ENCODE measurements at places on chromosomes 7 and 10.

- peak; percentile 93 for DNase-seq
These were observed 57.5 kb upstream of the CREB5 start for GRCh38 chr7:28354601-28355402.

GRCh38 chr7:74180866-74181265 is 6.7 kb downstream of the EIF4H start:
- no peak for DNase-seq

DNA sequence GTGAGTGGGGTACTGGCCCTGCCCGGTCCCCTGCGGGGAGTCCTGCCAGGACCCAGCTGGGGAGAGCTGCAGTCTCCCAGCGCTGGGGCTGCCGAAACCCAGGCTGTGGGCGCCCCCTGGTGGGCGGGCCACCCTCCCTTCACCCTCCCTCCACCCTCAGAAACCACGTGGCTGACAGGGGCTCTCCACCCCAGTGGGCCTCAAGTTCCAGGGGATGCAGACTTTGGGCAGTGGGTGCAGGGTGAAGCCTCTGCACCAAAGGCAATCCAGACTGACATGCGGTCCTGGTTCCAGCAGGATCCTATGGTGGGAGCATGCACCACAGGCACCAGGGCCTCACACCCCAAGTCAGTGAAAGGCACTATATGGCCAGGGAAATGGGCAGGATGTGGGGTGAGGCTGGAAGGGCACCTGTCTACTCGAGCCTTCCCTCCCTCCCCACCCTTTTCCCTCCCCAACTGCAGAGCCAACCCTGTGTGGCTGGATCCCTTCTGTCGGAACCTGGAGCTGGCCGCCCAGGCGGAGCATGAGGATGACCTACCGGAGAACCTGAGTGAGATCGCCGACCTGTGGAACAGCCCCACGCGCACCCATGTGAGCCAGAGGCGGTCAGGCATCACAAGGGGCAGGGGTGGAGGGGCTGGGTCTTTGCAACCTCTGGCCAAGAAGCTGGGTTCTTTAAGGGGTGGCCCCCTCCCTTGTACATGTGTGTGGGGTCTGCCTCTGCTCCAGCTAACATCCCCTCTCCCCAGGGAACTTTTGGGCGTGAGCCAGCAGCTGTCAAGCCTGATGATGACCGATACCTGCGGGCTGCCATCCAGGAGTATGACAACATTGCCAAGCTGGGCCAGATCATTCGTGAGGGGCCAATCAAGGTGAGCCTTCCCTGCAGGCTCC is 38.8 kb downstream of the PSAP start:
- DNase-seq: peak; percentile 32

- no peak for DNase-seq
These were observed 128.8 kb upstream of the DNAJB12 start for GRCh38 chr10:72483471-72483870.

DNA sequence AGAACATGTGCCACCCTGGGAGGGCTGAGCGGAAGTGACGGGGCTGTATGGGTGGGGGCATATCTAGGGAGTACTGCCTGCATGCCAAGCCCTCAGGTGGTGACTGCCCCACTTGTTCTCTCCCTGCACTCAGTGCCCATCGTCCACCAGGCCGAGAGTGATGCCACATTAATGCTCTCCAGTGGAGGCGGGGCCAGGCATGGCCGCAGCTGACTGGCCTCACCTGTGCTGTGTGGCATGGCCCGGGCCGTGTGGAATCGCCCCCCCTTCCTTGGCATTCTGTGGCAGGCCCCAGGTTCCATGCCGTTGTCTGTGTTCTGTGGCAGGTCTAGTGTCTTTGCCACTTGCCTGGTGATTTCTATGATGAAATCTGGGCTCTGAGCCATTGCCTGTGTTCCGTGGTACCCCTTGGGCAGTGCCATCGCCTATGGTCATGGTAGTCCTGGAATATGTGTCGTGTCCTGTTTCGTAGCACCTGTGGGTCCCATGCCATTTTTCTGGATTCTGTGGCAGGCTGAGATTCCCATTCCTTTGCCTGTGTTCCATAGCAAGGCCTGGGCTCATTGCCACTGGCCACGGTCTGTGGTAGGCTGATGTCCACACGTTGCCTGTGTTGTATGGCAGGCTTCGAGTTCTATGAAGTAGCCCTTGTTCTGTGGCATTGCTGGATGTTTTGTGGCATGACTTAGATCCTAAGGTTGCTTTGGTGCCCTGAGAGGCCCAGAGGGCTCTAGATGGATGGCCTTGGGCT is 8.9 kb downstream of the FLNC start:
- no peak for DNase-seq

- no peak for DNase-seq
These were observed 31.3 kb downstream of the FAM204A start for GRCh38 chr10:118310822-118311221.

DNA sequence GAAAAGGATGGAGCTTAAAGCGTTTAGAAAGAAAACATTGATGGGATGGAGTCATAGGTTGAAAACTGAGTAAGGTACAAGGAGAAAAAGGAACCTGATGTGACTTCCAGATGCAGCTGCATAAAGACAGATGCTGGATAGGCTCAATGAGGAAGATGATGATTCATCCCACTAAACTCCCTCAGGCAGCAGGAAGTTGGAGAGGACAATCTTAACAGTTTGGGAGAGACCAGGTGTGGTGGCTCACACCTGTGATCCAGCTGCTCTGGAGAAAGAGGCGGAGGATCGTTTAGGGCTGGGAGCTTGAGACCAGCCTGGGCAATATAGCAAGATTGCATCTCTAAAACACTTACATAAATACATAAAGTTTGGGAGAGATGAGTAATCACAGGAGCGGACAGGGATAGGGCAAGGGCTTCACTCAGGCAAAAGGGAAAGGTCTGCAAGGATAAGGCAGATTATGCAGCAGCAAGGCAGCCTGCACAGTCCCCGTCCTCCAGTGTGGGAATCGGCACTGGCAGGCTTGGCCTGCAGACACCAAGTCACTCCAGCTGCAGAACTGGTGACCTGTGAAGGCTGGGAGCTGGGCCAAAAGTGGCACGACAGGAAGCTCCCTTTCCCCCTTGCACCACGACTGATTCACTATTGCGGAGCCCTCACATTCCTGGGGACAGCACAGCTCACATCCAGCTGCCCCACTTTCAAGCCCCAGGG is 438.5 kb downstream of the GRID1 start:
- no peak for DNase-seq

DNA sequence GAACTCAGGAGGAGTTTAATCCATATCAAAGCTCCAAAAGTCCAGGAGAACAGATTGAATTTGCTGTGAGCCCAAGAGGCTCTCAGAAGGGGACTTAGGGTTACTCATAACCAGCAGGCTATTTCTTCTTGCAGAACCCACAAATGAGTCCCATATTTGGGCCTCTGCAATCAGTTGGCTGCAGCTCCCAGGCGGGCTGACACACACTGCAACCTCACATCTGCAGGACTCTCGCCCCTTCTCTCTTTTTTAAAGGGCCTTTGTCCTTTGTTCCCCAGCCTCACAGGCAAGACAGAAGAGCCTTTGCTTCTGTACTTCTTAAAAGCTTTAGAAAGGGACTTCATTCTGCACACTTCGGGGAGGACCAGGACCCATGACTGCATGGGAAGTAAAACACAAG is 26.7 kb downstream of the CREB3L2 start:
- peak; percentile 72 for DNase-seq

- DNase-seq: no peak
These were observed 13.1 kb upstream of the LRMDA start for GRCh38 chr10:75418293-75418692.

GRCh38 chr10:75801121-75801520 is 369.7 kb downstream of the LRMDA start:
- no peak for DNase-seq

GRCh38 chr10:70616761-70617160 is 14.2 kb upstream of the PRF1 start:
- no peak for DNase-seq

DNA sequence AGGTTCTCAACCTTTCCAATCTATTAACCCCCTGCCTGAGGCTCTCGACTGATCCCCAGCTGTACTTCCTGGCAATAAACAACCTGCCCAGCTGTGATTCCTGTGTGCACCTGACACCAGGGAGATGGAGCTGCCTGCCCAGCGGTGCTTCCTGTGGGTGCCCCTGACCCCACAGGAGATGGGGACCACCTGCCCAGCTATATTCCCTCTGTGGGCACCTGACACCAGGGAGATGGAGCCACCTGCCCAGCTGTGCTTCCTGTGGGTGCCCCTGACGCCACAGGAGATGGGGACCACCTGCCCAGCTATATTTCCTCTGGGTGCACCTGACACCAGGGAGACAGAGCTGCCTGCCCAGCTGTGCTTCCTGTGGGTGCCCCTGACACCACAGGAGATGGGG is 184.0 kb downstream of the DIP2C start:
- no peak for DNase-seq

DNA sequence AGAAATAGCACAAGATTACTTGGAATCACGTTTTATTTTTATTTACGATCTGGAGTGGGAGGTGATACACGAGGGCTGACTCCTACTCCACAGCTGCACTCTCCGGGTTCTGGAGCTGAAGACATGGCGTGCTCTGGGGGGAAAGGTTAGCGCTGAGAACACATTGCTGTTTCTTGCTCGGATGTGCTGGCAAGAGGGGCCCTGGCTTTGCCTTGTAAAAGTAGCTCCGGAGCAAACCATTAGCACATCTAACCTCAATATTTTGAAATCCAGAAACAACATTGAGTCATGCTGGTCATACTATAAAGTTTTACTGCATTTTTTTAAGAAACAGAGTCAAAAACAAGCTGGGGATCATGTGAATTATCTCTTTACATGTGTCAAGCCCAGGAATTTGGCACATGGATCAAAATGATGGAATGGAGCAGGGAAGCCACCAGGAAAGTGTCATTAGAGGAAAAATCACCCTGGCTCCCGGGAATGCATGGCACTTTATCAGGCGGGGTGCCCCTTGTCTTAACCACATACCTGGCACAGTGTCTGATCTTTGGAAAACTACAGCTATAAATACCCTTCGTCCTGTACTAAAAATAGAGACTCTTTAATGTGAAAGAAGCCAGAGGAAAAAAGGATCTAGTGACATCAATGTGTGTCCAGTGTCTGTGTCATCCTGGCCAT is 31.6 kb upstream of the LYZL1 start:
- DNase-seq: peak; percentile 83

DNA sequence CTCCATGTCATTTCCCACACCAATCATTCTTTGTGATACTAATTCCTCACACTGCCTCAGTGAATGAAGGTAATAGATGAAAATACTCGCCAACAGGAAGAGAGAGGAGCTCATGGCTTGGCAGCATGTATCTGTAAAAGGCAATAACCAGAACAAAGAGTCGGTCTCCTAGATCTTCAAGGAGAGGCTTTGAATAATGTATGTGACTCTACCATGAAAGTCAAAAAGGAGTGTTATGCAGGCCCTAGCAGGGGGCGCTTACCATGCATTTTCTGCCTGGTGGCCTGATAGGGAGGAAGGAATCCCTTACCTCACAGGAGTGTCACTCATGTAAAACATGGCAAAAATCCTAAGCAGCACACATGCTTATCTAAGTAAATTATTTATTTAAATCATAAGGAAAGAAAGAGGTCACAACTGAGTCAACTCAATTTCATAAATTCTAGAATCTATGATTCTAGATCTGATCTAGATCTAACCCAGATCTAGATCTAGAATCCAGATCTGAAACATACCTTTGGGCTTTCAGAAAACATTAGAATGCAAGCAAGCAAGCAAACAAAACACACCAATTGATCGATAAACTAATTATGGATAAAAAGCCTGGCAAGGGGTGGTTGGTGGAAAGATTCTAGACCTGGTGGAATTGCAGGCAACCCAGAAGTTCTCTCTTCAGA is 226.3 kb upstream of the KLF6 start:
- no peak for DNase-seq

GRCh38 chr10:100413173-100413572 is 49.6 kb upstream of the WNT8B start:
- DNase-seq: no peak

DNA sequence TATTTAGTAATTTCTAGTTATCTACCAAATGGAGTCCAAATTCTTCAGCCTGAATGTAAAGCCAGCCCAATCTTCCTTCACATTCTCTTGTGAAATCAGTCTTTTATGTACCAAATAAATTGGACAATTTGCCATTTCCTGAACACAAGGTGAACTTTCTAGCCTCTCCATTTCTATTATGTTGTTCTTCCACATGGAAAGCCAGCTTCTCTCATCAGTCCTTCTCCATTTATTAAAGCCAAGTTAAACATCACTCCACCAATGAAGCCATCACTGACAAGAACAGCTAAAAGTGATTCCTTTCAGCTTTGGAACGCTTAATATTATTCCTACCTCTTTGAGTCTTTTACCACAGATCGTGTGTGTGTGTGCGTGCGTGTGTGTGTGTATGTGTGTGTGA is 88.4 kb downstream of the VPS41 start:
- no peak for DNase-seq

- no peak for DNase-seq
These were observed 195.4 kb upstream of the GHITM start for GRCh38 chr10:83943920-83944319.

GRCh38 chr10:132932461-132933307 is 9.7 kb downstream of the CFAP46 start:
- DNase-seq: no peak

DNA sequence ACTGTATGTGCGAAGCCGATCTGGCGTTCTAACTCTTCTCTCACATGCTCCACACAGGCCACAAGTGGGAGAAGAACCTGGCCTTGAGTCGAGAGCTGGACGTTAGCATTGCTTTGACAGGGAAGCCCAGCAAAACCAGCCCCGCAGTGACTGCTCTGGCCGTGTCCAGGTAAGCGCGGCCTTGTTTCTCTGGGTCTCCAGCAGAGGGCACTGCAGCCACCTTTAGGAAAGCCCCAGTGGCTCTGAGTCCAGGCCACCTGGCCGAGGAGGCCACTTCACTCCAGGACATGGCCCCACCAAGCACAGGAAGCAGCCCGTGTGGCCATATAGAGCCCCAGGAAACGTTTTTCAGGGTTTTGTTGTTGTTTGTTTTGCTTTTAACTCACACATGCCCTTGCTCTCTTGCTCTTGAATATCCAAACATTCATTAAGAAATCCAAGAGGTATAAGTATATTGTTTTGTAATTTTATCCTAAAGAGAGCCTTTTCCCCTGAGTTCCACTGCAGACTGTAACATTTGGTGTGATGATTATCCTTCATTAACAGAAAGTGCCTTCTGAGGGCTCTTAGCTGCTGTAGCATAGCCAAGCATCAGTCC is 41.8 kb upstream of the LRRC18 start:
- DNase-seq: peak; percentile 22

All from fibroblast of skin of right quadriceps (primary cell).